Right ventricle myocardium superior (tissue), 1 donor: ENCODE measurements at places on chromosomes 1 and 21. TPM values are rescaled to one million over a fixed set of nuclear protein-coding genes. Genes with fewer than 3 reads are reported as not detected.

CNKSR1 gene
- total RNA-seq: 1.4 TPM

DYNLT5 gene
- 4.6 TPM for total RNA-seq

KCNQ4 gene
- 2.6 TPM for total RNA-seq

PIGC gene
- 12.7 TPM for total RNA-seq

DNA sequence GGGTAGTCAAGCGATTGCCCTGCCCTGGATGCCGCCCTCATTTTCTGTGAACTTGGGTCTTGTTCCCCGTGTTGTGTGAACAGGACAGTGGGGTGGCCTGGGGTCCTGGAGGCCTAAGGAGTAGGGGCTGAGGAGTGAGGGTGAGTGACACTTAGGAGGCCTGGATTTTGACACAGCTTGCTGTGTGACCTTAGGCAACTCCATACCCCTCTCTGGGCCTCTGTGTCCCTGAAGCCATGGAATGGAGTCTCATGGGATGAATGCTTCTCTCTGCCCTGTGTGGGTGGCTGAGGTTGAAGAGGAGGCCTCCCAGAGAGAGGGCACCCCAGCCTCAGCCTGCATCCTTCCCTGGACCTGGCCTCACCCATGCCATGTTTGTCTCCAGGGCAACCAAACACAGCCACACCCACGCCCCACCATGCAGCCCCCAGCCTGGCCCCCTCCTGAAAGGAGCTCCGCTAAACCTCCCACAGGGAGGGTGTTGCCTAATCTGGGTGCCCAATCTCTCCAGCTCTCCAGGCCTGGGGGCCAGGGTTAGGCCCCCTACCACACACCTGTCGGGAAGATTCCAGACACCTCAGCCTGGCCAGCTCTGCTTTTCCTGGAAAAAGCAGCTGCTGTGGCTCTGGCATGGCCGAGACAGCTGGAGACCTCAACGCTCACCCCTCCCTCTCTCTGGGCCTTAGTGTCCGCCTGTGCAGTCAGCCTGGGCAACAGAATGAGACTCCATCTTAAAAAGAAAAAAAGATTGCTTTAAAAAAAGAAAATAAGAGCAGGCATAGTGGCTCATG, 9.9 kb downstream of the MYOM3 start:
- DNase-seq: no peak

DNA sequence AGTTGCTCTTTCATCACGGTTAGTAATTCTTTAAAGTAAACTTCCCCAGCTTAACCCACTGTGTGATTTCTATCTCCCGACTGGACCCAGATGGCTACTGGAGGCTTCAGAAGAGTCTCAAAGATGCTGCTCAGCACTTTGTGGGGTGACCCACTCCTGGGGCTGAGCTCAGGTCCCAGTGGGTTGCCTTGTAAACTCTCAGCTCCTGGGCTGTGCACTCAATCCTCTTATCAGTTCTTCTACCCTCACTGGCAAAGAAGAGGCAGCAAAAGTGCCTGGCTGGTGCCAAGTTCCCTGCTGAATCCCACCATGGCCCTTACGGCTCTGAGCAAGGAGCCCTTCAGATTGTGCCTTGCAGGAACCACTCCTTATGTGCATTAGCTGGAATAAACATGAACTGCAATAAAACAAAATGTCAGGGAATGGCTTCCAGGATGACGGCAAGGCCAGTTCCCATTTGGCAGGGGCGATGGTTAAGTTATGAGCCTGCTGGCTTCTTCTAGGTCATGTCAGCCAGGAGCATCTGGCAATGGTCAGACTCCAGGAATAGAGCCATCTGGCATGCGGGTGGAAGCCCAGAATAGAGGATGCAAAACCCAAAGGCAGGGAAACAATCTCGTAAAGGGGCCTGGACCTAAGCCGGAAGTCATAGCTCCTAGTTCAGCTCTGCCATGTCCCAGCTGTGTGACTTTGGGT, 6.8 kb downstream of the MYOC start:
- peak; percentile 83 for DNase-seq

GRCh38 chr1:46735708-46736324, 16.9 kb upstream of the EFCAB14 start:
- no peak for DNase-seq
